Pulmonary artery endothelial cell (primary cell): ENCODE measurements at places on chromosomes 4 and X.

- DNase-seq: no peak
These were observed 55.7 kb downstream of the LINC00632 start for GRCh38 chrX:140765043-140765784.

GRCh38 chr4:95572304-95572991 is 23.7 kb upstream of the UNC5C start:
- DNase-seq: peak; percentile 11

GRCh38 chr4:14837860-14838259 is 164.4 kb upstream of the CPEB2 start:
- DNase-seq: no peak

DNA sequence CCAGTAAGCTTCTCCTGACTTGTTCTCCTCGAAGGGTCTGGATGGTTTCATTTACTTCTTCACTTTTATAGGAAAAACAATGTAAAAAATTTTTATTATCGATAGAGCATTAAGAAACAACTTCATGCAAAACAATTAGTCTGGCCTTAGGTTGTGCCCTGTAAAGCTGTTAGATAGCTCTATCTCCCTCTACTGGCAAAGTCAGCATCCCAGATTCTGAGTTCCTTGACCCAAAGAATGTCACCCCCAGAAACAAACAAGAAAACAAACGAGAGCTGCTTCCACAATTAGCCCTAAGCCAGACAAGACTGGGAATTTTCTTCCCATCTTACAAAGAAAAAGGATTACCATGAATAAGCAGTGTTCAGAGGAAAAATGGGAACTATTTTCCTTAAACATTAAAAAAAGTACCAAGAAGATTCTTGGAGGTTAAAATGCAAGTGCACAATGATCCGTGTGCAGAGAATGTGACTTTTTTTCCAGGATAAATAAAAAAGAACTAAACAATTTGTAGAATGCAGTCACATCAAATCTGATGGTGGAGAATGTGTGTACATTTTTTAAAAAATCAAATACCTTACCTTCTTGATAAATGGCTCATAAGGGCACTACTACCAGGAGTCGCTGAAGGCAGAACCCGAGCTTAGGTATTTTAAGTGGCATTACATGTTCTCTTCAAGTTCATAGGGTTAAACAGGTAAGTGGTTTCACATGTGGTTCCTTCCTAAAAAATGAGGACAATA is 293.2 kb downstream of the FBXO8 start:
- no peak for DNase-seq

GRCh38 chrX:109590176-109590575 is 34.8 kb downstream of the KCNE5 start:
- no peak for DNase-seq

DNA sequence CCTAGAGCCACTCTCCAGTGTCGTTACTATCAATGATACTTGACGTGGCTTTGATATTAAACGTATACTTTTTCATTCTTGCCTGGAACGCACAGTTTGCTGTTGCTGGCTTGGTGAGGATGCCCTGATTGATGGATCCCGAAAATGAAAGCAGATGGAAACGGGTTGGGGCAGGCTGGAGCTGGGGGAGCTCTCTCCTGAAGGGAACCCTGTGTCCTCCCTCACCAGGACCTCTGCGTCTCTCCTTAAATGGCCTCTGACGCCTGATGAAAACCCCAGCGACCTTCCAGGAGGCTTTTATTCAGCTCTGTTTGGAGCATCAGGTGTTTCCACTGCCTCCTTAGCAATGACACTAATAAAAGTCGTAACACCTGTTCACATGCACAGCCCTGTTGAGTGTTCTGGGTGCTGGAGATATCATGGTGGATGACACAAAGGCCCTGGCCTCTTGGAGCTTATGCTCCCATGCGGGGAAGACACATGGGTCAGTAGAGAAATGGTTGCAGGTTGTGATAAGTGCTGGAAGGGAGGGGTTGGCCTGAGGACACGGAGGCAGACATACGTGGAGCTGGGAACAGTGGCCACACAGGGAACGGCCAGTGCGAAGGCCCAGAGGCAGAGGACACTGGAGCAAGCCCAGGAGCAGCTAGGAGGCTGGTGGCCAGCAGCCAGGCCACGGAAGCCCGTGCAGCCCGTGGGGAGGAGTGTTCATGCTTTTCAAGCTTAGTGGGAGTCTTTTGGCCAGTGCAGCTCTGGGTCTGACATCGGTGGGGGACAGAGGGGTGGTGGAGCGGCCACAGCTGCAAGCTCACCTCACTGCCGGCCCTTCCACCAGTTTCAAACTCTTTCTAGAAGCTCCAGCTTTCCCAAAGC is 7.5 kb downstream of the MSANTD1 start:
- no peak for DNase-seq

DNA sequence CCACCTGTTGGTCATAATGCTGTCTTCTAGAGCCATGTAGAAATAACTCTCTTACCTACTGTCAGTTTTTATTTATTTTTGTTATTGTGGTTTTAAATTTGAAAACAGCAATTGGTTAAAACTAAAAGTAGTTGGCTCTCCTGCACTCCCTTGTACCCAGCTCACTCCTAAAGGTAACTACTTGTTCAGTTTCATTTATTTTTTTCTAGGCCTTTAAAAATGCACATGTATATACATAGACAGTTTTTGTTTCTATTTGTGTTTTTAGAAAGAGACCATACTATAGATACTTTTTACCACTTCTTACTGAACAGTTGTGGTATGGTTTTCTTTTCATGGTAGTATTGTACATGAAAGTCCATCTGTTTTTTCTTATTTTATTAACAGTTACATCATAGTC is 16.8 kb downstream of the SMAD1 start:
- DNase-seq: no peak

- DNase-seq: no peak
These were observed 21.0 kb downstream of the MAOA start for GRCh38 chrX:43676971-43677572.

- no peak for DNase-seq
These were observed 100.9 kb upstream of the NR3C2 start for GRCh38 chr4:148542922-148543623.

GRCh38 chrX:98362630-98363029 is 1478.9 kb downstream of the RPA4 start:
- no peak for DNase-seq

DNA sequence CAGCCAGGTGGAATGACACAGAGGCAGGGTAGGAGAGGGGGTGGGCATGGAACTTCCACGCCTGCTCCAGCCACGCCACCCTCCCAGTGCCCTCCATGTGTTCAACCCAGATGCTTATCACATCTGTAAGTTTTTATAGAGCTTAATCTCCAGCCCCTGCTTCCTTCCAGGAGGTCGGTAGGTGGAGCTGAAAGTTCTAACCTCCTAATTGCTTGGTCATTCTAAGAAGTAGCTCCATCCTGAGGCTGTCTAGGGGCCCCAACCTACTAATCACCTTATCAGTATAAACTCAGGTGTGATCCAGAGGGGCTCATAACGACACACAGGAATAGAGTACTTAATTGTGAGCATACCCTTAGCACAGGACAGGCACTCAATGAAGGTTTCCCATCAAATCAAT is 18.3 kb downstream of the QDPR start:
- DNase-seq: no peak

GRCh38 chr4:48173056-48173991 is 39.3 kb upstream of the TXK start:
- no peak for DNase-seq

DNA sequence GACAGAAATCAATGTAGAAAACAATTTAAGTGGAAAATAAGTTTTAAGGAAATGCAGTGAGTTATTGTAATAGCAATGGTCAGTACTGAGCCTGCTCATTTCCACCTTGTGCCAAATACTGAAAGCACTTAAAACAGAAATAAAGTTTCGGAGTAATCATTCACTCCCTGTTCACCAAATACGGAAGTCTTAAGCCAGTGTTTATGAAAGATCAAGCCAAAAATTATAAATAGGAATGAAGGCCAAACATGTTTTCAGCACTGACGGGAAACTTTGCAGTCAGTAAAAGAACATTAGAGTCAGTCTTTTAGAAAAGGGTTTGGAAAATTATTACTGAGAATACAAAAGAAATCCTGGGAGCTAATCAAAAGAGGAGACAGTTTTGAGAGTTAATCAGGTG is 178.6 kb downstream of the DMD start:
- no peak for DNase-seq

DNA sequence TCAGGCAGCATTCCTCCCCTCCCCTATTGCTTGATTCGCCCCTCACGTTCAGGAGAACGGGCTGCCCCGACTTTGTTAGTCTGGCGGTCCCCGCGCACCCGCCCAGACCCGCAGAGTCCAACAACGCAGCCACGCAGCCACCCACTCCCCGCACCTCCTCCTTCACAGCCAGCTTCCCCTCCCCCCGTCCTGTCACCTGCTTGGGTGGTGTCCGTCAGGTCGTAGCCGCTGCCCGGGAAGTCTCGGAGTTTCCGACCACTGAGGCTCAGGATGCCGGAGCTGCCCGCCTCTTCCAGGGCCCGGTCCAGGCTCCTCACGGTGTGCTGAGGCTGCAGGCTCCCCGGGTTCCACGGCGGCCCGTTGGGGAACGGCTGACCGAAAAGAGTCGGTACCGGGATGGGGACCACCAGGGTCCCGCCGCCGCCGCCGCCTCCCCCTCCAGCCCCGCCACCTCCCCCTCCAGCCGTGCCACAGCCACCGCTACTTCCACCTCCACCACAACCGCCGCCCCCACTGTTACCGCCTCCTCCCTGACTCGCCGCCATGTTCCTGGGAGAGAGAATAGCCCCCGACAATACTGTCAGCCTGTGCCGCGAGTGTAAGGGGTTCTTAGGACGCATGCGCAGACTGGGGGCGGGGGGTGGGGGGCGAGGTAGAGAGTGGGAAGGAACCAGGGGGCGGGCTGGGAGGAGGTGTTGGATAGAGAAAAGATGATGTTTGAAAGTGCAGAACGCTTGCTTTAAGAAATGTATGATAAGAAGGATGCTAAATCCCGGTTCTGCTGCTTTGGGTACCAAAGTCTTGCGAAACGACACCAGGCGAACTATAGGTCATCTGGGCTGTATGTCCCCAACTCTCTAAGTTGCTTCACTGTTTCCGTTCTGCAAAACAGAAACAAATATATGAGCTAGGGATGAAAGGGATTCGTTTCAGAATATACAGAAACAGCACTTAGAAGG is at the start of gene LRCH2:
TSS of gene LRCH2 (minus strand) at position 600 of the 959 bp plus-strand sequence. CDS start at position 545, 55 bp downstream.
- DNase-seq: no peak

DNA sequence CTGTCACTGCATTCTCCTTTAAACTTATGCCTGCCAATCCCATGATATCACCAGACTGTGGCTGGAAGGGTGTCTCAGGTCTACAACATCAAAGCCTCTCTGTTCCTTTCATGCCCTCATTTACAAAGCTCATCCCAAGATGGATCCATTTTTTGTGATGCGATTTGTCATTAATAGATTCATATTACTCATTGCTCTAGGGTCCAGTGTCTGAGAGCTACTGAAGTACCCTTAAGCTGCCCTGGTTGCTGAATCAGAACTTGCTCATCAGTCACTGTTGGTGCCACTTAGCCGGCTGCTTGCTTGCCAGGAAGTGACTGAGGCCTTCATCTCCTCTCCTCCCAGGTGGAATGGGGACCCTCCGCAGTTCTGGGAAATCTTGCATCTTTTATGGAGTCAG is 395.5 kb upstream of the BOD1L1 start:
- DNase-seq: no peak

- DNase-seq: no peak
These were observed 92.3 kb upstream of the DCLK2 start for GRCh38 chr4:149985981-149986380.

DNA sequence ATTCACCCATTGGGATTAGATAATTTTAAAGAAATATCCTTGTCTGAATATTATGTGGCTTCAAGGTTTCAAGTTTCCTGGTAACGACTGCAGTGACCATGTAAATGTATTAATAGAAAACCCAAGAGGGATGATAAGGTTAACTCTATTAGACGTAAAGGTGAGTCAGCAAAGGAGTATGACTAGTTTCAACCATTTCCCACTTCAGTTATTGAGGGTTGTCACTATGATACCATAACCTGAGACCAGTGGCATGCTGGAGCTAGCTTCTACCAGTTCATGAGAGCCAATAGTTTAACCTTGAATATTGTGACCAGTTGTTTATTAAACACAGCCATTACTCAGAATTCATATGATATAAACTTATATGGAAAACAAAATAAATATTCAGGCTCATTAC is 270.1 kb downstream of the TMA16 start:
- no peak for DNase-seq

DNA sequence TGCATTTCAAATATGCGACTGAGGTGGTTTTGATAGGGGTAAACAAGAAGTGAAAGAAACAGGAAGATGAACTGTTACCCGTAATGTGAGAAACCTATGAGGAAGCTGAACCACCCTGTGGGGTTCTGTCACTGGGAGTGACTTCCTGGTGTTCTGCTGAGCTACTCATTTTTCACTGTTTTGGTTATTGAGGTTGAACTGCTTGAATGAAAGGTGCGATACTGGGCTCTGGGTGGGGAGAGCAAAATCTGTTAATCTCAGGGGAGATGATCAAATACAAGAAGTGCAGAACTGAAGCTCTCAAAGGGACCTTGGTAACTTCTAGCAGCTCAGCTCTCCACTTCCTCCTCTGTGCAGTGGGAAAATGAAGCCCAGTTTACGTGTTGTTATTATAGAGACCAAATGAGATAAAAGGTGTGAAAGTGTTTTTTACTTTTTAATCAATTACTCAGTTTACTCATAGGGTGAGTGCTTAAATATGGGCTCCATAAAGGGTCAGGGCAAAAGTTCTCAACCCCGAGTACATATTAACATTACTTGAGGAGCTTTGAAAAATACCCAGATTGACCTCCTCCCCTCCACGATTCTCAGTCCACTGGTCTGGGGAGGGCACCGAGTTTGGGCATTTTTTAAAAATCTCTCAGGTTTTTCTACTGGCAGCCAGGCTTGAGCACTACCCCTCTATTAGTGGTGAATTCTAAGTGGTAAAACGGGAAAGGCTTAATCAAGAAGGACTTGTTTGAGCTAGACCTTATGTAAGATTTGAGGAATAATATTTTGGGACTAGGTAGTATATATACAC is 66.7 kb downstream of the COQ2 start:
- DNase-seq: no peak

GRCh38 chr4:100360211-100360610 is 157.6 kb downstream of the EMCN start:
- DNase-seq: no peak

DNA sequence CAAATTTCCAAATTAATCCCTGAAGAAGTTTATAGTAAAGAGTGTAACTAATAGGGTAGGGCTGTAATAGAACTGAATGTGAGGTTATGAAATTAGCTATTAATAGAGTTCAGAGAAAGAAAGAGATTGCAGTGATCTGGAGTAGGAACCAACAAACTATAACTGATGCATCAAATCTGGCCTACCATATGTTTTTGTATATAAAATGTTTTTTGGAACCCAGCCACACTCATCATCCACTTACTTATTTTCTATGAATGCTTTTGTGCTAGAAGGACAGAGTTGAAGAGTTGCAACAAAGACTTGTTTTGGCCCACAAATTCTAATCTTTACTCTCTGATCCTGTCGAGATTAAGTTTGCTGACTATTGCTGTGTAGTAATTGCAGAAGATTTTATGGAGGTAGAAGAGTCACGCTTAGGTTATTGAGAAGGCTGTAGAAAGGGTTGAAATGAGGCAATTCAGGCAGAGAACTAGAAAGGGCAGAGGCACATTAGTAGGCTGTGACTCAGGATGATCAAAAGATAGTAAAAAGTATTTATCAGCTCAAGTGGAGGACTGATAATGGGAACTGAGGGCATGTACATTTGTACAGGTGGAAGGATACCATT is 298.7 kb upstream of the EMCN start:
- no peak for DNase-seq

GRCh38 chrX:30643313-30643821 is 9.9 kb upstream of the GK start:
- DNase-seq: no peak

GRCh38 chrX:154731881-154732280 is 19.0 kb downstream of the GAB3 start:
- no peak for DNase-seq

GRCh38 chrX:121671649-121672048 is 624.2 kb downstream of the GLUD2 start:
- DNase-seq: no peak

- no peak for DNase-seq
These were observed 191.4 kb downstream of the COL25A1 start for GRCh38 chr4:109111031-109111430.
